ENCODE measurements at places on chromosomes 3 and 15.

GRCh38 chr3:12803371-12803770, 6.9 kb downstream of the CAND2 start:
- no peak for DNase-seq

- no peak for DNase-seq
Measured at GRCh38 chr15:51267703-51268083, 70.7 kb downstream of the CYP19A1 start.

DNA sequence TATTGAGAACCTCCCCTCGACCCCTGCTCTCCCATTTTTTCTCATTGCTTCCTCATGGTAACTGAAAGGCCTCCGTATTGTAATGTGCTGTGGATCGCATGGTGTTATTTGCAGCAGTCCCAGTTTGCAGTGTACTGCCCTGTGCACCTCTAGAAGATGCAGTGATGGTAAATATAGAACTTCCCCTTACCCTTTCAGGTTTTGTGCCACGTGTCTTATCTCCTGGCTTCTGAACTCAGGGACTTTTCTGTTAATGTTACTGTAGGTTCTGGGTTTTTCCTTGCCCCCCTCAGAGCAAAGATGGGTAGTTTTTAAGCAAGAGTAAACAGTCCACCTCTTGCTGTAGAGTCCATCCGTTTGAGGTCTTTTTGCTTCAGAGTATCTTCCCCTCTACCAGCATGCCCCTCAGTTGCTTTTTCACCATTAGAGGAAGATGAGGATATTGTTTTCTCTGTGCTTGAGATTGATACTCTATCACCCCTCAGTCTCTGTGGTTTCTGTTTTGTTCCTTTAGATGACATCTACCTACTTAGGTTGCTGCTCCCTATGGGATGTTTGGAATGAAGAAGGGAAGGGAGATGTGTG, 22.4 kb downstream of the CHD2 start:
- no peak for DNase-seq

- DNase-seq = peak; percentile 75
Measured at GRCh38 chr3:183513046-183513706, 42.3 kb downstream of the KLHL6 start.

DNA sequence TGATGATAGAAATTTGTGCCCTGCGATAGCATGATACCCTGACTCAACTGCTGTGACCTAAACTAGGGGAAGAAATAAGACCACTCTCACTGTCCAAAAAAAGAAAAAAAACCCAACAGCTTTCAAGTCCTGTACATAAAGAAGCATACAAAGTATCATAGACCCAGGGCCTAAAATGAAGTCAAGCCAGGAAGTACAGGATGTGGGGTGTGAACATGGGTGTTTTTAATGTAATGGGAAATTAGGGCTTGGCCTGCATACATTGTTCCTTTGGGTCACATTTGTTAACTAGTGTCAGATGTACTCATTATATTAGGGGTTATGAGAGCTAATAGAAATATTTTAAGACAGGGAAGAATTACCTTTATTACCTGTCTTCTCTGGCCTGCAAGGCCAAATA, 200.5 kb upstream of the BHLHE40 start:
- no peak for DNase-seq

- DNase-seq = no peak
Measured at GRCh38 chr15:34853001-34853758, 57.8 kb upstream of the ACTC1 start.

DNA sequence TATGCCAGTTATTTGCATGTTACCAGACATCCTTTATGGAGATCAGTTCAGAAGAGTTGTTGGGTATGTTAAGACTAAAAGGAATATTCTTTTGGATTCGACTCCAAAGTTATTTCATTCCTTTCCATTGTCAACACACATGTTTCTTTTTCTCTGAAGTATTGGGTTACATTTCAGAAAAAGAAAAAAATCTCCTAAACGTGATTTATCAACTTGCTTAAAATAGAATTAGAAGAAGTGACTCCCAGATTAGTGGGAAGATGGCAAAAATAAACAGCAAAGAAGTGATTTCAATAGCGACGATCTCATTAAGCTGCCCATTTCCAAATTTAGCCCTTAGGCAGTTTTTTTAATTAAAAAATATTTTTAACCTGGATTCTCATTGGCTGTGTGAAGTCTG, 85.4 kb downstream of the TIGIT start:
- no peak for DNase-seq

DNA sequence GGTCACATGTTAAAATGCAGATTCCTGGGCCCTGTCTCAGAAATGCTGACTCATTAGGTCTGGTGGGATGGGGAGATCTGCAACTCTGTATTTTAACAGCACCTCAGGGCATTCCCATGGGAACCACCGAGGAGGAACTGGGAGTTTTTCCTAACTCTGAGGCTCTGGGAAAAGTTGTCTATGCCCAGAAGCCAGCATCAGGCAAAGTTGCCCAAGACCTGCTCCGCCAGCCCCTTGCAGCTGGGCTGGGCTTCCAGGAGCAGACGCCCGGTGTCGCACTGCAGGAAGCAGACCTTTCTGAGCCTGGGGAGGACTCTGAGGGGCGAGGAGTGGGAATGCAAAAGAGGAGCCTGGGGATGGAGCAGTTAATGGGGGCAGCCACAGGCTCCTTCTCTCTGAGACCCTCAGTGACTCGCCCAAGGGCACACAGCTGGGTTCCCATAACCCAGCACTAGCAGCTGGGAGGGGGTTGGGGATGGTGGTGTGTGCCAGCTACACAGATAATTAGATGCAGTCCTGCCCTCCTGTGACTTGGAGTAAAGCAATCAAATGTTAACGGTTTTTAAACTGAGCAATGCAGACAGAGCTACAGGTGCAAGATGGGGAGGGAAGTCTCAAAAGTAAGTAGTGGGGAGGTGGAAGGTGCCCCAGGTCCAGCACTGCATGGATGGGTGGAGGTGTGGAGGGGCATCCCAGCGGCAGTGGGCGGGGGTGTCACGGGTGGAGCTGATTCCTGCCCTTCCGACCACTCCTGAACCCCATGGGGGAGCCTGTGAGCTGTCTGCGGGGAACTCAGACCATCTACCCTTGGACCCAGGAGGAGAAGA, 100.4 kb downstream of the LSM3 start:
- DNase-seq = peak; percentile 18

- DNase-seq = peak; percentile 65
Measured at GRCh38 chr3:50264383-50264963, 4.5 kb upstream of the SEMA3B start.

- no peak for DNase-seq
Measured at GRCh38 chr15:83565138-83565537, 88.8 kb upstream of the ADAMTSL3 start.

DNA sequence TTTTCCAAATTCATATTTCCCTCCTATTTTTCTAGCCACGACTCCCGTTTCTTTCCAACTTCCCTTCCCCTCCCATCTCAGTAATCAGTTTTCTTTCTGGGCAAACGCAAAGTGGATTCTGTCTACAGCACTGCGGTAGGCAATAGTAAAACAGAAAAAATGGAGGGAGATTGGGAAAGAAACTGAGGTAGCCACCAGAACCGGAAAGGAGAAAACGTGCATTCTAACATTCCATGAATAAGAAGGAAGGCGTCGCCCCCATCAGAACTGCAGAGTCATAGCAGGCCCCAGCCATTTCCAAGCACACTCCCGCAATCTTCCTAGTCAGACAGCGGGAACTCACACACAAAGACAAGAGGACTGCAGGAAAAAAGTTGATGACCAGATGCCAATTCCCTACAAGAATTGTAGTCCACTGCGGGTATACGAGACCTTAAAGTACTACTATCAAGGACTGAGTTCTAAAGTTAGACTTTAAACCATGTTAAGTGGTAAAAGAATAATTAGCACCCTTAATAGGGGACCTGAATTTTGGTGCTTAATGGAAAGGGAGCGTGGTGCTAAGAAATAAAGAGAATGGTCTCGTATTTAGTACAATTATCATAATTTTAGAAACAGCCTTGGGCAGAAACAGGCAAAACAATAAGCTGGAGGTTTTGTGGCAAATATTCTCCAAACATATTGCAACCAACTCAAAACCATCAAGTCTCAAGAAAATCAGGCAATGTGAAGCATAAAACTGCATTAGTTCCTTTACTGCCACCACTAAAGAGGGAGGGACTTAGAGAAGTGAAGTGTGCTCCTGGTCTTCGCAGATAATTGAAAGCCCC, 1.4 kb downstream of the PFN2 start:
- no peak for DNase-seq

- DNase-seq = no peak
Measured at GRCh38 chr3:17753632-17753992, 11.2 kb upstream of the TBC1D5 start.

- DNase-seq = peak; percentile 50
Measured at GRCh38 chr3:184005941-184006507, 11.7 kb downstream of the ABCC5 start.

DNA sequence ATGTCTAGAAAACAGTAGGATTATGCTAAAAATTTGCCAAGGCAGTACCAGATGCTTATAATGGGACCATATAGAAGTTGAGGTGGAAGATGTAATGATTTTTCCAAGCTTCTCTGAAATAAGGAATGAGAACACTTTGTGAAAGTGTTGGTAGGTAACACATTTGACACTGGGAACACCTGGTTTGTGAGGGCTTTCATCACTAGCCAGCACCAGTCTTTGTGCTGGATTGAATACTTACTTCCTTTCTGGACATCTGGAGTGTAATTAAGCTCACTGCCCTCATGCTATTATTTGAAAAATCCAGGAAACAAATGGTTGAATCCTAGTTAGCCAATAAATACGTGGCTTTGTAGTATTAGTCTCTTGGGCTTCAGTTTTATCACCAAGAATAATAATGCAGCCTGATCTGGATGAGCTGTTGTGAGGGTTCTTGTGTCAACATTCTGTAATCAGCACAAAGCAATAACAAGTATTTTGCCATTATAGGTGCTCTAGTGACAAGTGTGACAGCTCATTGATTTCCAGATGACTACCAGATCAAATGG, 12.9 kb downstream of the CCDC80 start:
- no peak for DNase-seq

DNA sequence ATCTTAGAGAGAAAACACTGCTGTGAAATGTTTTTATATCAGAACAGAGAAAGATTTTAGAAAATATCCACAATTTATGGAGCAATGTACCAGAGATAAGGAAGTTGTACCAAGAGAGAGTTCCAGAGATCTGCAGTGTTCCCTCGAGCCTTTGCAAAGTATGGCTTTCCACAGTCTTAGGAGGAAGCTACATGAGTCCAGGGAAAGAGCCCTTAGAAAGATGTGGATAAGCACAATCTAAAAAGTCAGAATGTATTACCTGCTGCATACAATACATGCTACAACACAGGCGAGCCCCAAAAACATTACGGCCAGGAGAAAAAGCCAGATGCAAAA, 56.4 kb downstream of the ZNF860 start:
- DNase-seq = no peak

GRCh38 chr3:4993276-4994143, 14.3 kb downstream of the BHLHE40 start:
- no peak for DNase-seq

GRCh38 chr3:185470323-185470722, 28.5 kb downstream of the TMEM41A start:
- no peak for DNase-seq

DNA sequence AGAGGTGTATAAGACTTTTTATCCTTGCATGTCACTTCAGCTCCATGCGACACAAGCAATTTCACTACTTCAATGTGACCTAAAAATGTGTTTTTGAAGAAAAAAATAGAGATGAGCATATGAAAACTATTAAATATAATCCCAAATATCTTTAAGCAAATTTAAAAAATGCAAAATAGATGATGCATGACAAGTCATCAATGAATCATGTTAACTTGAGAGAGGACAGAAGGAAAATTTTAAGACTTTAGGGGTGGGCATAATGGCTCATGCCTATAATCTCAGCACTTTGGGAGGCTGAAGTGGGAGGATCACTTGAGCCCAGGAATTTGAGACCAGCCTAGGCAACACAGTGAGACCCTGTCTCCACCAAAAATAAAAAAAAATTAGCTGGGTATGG, 73.3 kb downstream of the ANKRD28 start:
- DNase-seq = no peak

GRCh38 chr3:54257125-54257720, 134.9 kb downstream of the CACNA2D3 start:
- no peak for DNase-seq

GRCh38 chr3:109707617-109708016, 370.3 kb upstream of the DPPA4 start:
- DNase-seq = no peak

- no peak for DNase-seq
Measured at GRCh38 chr15:68682330-68682729, 103.5 kb downstream of the CORO2B start.

- DNase-seq = no peak
Measured at GRCh38 chr3:186472456-186473008, 71.6 kb downstream of the CRYGS start.

GRCh38 chr15:45026651-45027190, 3.7 kb downstream of the SORD start:
- DNase-seq = no peak

GRCh38 chr3:94978084-94978483, 915.2 kb downstream of the NSUN3 start:
- DNase-seq = no peak

DNA sequence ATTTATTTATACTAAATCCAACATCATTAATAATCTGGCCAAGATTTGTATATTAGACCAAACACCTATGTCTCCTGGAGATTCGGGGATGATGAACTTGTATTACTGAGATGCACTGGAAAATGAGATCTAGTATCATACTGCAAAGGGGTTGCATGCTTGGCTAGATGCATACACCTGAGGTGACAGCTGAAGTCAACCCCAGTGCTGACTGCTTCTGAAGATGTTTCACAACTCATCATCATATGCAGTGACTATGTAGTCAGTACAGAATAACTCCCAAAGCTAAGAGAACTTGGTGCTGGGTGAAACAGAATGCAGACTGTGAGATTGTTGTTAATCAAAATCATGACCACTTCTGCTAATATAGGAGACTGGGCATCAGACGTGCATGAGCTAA, 1114.2 kb downstream of the NSUN3 start:
- no peak for DNase-seq

GRCh38 chr3:196524527-196524926, 9.4 kb upstream of the SMCO1 start:
- DNase-seq = no peak

GRCh38 chr15:100931143-100931890, 12.2 kb downstream of the LRRK1 start:
- DNase-seq = no peak

GRCh38 chr15:66089049-66089448, 164.5 kb downstream of the MEGF11 start:
- DNase-seq = no peak

DNA sequence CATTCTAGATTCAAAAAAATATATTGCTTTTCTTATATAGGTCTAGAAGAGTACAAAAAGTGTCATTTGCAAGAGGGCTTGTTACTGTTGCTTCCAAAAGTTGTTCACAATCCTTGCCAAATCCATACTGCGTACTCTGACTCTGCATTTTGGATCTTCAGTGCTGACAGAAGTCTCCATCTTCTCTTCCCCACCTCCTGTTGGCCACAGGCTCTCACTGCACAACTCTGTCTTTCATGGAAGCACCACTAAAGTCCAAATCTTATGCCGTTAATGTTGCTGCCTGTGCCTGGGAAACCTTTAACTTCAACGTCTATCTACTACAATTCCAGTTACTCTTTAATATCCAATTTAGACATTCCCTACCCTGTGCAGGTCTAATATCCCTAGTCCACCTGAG, 419.9 kb downstream of the NR2F2 start:
- no peak for DNase-seq

Measured in Peyer's patch (tissue), 4 donors.